ENCODE measurements at places on chromosomes 4 and X.

GRCh38 chrX:32937043-32937442 lies 274.3 kb downstream of the DMD start:
- no peak for DNase-seq

DNA sequence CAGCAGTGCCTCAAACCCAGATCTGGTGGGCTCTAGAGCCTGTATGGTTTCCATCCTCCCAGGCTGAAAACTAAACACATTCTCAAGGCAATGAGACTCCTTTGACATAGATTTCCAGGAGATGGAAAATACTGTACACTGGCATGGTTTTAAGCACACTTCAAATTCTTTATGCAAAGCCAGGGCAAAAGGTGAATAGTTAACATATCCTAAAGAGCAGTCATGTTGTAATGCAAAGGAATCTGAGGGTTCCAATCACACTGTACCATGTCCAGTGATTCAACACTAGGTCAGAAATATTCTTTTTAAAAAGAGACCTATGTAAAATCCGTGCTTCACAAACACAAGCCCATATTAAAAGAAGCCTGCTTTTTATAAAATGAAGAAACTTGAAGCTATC lies 195.3 kb downstream of the QDPR start:
- DNase-seq = no peak

GRCh38 chrX:87728459-87728858 lies 210.9 kb downstream of the KLHL4 start:
- no peak for DNase-seq

DNA sequence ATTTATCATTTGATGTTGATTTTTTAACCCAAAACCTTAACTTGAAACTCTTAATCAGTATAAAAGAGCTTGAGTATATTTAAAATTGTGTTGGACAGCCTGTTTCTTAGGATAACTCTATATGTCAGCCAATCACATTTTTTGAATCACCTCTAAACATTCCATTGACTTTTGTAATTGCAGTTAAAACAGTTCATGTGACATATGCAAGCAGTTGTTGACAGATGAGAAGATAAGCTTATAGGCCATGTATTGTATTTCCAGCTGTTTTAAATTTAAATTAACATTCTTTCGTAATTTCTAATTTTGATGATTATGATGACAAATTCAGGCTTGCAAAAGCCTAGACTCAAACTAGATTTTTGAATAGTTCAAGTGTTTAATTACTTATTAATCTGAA lies 17.4 kb downstream of the VEGFC start:
- no peak for DNase-seq

DNA sequence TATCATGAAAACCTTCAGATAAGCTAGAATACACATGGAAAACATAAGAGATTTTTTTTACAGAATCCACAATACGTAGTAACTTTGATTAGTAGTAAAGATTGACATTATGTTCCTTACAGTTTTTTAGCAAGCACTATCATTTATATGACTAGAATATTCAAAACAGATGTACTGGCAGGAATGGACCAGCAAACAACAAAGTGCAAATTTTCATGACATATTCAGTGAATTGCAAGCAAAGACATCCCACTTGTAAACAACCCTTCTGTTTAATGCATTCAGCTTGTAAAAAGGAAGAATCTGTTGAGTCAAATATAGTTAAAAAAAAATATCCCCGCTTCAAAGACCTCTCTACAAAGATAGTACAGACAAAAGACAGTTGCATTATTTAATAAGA lies 403.7 kb upstream of the TRAM1L1 start:
- DNase-seq = no peak

DNA sequence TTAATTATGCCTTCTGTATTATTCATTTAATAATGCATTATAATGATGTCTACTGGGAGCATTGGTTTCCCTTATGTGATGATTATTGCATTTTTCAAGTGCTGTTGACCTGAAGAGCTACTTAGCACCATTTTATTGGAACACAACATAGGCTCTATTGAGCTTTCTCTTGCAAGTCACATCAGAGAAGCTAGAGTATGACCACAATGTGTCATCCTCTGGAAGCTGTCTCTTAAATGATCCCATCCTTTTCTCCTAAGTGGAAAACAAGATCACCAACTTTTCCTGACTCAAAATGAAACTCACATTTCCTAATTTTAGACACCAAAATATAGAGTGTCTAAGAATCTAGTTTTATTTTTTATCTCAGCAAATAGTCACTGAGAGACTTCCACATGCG lies 1451.9 kb downstream of the PCDH7 start:
- DNase-seq = no peak

DNA sequence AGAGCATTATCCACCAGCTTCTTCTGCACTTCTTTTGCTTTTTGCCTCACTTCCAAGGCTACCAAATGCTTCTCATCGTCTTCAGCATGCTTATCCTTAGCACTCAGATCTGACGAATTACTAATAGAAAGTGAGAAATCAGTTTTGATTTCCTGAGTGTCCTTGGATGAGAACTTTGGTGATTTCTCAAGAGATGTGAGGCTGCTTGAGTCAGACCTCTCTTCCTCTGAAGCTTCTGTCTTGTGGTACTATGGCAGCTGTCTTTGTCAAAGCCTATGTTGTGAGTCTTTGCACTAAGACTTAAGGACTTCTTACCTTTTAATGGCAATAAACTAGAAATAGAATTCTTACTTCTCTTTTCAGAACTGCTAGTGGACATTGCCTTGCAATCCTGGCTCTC lies 169.9 kb downstream of the CPE start:
- DNase-seq = no peak

- no peak for DNase-seq
These were observed 142.9 kb upstream of the MBNL3 start for GRCh38 chrX:132631579-132632232.

GRCh38 chrX:75151827-75152592 lies 4.1 kb downstream of the ABCB7 start:
- DNase-seq = no peak

GRCh38 chr4:150211016-150211415 lies 132.8 kb downstream of the DCLK2 start:
- DNase-seq = no peak

- DNase-seq = no peak
These were observed 1544.9 kb upstream of the PCDH7 start for GRCh38 chr4:29175291-29175690.

Data from stimulated activated naive CD4-positive, alpha-beta T cell (primary cell).